ENCODE measurements at places on chromosomes 3 and 15. TPM values are rescaled to one million over a fixed set of nuclear protein-coding genes. Genes with fewer than 3 reads are reported as not detected.

B3GALNT1 gene
- total RNA-seq = 0.10 TPM

SLC28A2 gene
- not detected for total RNA-seq

RBPMS2 gene
- total RNA-seq = 6.5 TPM

MEX3B gene
- total RNA-seq = 5.2 TPM

C3orf22 gene
- not detected for total RNA-seq

CSPG4 gene
- total RNA-seq = 0.06 TPM

RTF1 gene
- total RNA-seq = 16.1 TPM

ARPIN gene
- total RNA-seq = 11.8 TPM

ADCY5 gene
- 0.44 TPM for total RNA-seq

GOLGA6L10 gene
- 0.69 TPM for total RNA-seq

TIMP4 gene
- total RNA-seq = 12.3 TPM

PDZRN3 gene
- total RNA-seq = not detected

DAZL gene
- not detected for total RNA-seq

SAXO2 gene
- total RNA-seq = 3.2 TPM

ZNF860 gene
- total RNA-seq = 1.7 TPM

SLC22A14 gene
- 0.03 TPM for total RNA-seq

GOLGA8H gene
- 1.8 TPM for total RNA-seq

SNX4 gene
- 20.5 TPM for total RNA-seq

RHCG gene
- 45.3 TPM for total RNA-seq

TMEM207 gene
- total RNA-seq = not detected

CELF6 gene
- total RNA-seq = 0.13 TPM

C2CD4A gene
- 0.05 TPM for total RNA-seq

SCN11A gene
- total RNA-seq = not detected

OSTN gene
- total RNA-seq = not detected

KCNMB3 gene
- total RNA-seq = 1.7 TPM

CLN6 gene
- 58.7 TPM for total RNA-seq

ONECUT1 gene
- total RNA-seq = 0.30 TPM

NR1I2 gene
- not detected for total RNA-seq

PLIN1 gene
- 0.08 TPM for total RNA-seq

GRM7 gene
- total RNA-seq = not detected

ADIPOQ gene
- not detected for total RNA-seq

CA12 gene
- total RNA-seq = 168 TPM

CAPN3 gene
- total RNA-seq = 0.32 TPM

BNC1 gene
- total RNA-seq = 0.47 TPM

RETNLB gene
- not detected for total RNA-seq

LRRC31 gene
- total RNA-seq = not detected

KPNA4 gene
- total RNA-seq = 33.2 TPM

PLCB2 gene
- total RNA-seq = 0.70 TPM

Measured in A549 treated with CORT108297 at 1 μM for 4 hours (cell line).